Cardiac muscle cell (in vitro differentiated cells and primary cell): ENCODE measurements at places on chromosomes 12 and 14.

DNA sequence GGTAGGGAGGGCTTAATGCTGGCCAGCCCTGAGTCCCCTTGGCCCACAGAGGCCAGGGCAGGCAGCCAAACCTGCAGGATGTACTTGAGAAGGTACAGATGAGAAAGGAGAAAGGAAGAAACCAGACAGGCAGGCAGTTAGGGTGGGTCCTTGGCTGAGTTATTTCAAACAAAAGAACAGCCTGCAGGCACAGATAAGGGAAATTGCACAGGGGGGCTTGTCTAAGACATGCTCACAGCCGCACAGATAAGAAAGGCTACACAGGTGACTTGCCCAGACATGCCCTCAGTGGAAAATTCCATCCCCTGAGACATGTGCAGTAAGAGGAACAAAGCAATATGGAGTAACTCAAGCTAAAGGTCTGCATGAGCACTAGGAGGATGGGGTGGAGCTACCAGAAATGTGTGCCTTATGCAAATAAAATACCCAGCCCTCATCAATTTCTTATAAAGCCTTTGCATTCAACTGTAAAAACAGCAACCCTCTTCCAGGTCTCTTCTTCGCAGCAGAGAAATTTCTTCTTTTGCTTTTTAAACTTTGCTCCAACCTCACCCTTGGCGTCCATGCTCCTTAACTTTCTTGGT lies 158.2 kb upstream of the RGS6 start:
- DNase-seq, result no peak

- peak; percentile 64 for DNase-seq
Observed at GRCh38 chr12:29889737-29890136, 106.0 kb upstream of the TMTC1 start.

- no peak for DNase-seq
Observed at GRCh38 chr14:36675581-36675980, 13.9 kb downstream of the PAX9 start.

- DNase-seq, result no peak
Observed at GRCh38 chr12:131208425-131208824, 254.7 kb downstream of the ADGRD1 start.

DNA sequence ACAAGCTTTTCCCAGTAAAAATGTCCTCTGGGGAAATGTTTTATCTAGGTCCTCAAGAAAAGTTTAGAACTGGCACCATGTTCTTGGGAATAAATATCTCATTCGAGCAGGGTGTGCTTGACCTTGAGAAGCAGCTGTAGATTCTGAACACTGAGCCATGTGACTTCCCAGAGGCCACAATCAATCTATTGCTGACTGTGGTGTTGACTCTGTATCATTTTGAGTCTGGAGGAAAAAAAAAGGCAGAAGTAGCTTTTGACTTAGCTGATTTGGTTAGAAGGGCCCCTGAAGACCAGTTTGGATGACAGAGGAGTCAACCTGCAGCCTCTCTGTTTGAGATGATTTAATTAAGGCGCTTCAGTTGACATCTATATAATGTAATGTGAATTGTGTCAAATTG lies 592.4 kb upstream of the SEL1L start:
- no peak for DNase-seq

GRCh38 chr12:31315044-31315715 lies 10.8 kb downstream of the SINHCAF start:
- no peak for DNase-seq

- no peak for DNase-seq
Observed at GRCh38 chr12:11805043-11805442, 155.6 kb downstream of the ETV6 start.

DNA sequence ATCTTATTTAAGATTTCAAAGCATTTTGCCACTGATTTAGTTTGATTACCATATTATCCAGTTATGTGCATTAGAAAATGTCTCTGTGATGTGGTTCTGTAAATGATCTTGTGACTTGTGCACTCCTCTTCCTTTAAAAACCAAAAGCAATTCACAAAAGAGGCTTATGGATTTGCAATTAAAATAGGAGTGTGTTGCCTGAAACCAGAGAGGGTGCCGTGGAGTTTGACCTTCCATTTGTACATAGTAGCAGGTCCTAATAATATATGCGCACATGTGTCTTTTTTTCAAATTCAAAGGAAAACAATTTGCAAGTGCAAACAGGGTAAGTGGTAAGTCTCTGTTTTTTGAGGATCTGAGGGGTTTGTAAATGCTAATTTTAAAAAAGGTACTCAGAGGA lies 470.9 kb downstream of the VRK1 start:
- no peak for DNase-seq

DNA sequence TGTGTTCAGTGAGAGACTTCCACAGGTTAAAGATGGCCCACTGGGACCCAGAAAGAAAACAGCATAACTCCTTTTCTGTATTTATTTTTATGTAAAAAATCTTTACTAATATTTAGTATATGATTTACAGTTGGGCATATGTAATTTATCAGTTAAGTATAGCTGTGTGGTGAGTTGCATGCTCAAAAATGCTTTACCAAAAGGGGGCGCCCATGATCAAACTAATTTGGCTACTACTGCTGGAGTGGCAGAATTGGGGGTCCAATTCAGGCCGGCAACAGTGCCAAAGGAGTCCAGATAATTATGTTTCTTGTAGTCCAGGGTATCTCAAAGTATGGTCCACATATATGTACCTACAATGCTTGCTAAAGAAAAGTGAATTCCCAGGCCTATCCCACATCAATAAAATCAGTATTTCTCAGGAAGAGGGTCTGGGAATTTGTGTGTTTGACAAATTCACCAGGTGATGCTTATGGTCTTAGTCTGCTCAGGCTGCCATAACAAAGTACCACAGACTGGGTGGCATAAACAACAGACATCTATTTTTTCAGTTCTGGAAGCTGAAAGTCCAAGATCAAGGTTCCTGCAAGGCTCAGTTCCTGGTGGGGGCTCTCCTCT lies 152.0 kb downstream of the KTN1 start:
- DNase-seq, result peak; percentile 64

- DNase-seq, result no peak
Observed at GRCh38 chr12:62695696-62696095, 229.1 kb downstream of the MON2 start.

GRCh38 chr14:24329736-24330135 lies 5.1 kb downstream of the ADCY4 start:
- no peak for DNase-seq

GRCh38 chr12:124211753-124212152 lies 83.1 kb upstream of the RFLNA start:
- no peak for DNase-seq

- no peak for DNase-seq
Observed at GRCh38 chr12:100159391-100160104, 16.9 kb upstream of the BLTP3B start.

GRCh38 chr14:93643127-93643526 lies 145.2 kb downstream of the PRIMA1 start:
- DNase-seq, result no peak

- no peak for DNase-seq
Observed at GRCh38 chr14:64701660-64702059, 2.6 kb upstream of the PLEKHG3 start.

DNA sequence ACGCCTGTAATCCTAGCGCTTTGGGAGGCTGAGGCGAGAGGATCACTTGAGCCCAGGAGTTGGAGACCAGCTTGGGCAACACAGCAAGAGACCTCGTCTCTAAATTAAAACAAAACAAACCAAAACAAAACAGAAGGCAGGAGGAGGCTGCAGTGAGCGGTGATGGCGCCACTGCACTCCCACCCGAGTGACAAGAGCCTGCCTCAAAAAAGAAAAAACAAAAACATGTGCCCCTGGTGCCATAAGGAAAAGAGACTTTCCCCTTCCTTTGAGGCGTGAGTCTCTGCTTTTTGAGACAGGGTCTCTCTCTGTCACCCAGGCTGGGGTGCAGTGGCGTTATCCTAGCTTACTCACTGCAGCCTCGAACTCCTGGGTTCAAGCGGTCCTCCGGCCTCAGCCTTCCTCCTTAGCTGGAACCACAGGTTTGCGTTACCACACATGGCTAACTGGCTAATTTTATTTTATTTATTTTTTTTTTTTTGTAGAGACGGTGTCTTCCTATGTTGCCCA lies 9.0 kb upstream of the EAPP start:
- no peak for DNase-seq

- peak; percentile 39 for DNase-seq
Observed at GRCh38 chr14:71716041-71716772, 216.0 kb upstream of the RGS6 start.

DNA sequence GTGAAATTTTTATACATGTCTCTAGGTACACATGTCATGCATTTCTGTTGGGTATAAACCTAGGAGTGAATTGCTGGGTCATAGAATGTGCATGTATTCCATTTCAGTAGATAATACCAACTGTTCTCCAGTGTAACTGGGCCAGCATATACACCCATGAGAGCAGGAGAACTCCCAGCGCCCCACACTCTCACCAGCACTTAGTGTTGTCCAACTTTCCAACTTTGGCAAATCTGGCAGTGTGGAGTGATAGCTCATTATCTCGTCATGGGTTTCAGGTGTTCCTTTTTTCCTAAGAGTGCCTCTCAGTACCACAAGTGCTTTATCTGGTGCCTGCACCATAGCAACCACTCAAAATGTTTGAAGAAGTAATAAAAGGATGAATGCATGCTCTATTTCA lies 40.1 kb downstream of the NGB start:
- DNase-seq, result no peak

DNA sequence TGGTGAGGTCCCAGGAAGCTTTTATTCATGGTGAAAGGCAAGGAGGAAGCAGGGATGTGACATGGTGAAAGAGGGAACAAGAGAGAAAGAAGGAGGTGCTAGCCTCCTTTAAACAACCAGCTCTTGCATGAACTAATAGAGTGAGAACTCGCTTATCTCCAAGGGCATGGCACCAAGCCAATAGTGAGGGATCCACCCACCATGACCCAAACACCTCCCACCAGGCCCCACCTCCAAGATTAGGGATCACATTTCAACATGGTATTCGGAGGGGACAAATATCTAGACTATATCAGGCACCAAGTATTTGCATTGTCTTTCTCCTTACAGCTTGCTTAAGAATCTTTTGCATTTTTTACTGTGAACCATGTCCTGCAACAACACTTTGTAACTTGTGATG lies 91.9 kb upstream of the DHRS4 start:
- DNase-seq, result peak; percentile 36

DNA sequence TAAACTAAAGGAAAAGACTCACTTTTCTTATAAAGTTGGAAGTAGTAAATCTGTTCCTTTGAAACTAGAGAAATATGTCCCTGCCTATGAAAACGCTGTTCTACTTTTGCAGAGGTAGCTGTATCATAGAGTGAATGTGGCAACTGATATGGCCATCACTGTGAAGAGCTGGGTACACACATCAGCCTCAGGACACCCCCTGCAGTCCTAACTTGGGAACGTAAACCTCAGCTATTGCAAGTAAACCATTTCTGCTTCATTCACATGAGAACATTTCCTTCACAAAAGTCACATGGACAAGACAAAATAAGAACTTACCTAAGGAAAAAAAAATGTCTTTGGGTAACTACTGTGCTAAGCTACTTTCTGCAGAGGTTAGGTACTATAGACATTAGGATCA lies 233.3 kb upstream of the PPFIA2 start:
- DNase-seq, result peak; percentile 48

- DNase-seq, result peak; percentile 91
Observed at GRCh38 chr12:47717443-47718193, 7.7 kb downstream of the ENDOU start.

- DNase-seq, result no peak
Observed at GRCh38 chr14:92945544-92945943, 22.6 kb downstream of the CHGA start.
